ENCODE measurements at places on chromosomes 7 and 10.
A peak's percentile ranks its signal among the peaks of the same experiment; 100 is the strongest.

GRCh38 chr7:114590298-114590697, 175.7 kb downstream of the FOXP2 start:
- no peak for DNase-seq

- DNase-seq, result no peak
These were observed 1.5 kb upstream of the SEMA3A start for GRCh38 chr7:84196084-84196503.

DNA sequence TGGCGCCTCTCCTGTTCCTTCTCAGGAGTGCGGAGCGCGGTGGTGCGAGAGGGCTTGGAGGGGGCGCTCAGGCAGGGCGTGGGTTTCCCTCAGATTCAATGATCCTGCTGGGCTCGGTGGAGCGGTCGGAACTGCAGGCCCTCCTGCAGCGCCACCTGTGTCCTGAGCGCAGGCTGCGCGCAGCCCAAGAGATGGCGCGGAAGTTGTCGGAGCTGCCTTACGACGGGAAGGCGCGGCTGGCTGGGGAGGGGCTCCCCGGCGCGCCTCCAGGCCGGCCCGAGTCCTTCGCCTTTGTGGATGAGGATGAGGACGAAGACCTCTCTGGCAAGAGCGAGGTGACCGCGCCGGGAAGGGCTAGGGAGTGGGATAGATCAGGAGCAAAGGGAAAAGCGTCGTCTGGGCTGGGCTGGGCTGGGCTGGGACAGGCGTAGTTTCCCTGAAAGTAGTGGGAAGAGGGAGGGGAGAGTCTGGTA, 17.0 kb downstream of the FAM131B start:
- DNase-seq, result peak; percentile 52

DNA sequence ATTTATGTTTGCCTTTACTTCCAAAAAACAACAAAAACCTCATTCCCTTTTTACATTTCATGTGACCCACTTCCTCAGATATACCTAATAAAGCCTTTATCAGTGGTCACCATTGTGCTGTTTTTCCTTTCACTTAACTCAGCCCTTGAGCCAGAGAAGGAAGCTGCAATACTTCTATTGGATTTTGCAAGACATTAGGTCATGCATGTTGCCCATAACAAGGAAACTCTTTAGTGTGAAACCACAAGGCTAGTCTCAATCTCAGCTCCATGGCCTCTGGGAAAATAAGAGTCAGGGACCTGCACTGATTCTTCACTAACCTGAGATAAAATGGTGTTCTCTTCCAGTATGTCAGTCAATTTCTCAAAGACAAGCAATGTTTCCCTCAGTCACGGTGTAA, 27.8 kb downstream of the STEAP4 start:
- DNase-seq, result no peak

DNA sequence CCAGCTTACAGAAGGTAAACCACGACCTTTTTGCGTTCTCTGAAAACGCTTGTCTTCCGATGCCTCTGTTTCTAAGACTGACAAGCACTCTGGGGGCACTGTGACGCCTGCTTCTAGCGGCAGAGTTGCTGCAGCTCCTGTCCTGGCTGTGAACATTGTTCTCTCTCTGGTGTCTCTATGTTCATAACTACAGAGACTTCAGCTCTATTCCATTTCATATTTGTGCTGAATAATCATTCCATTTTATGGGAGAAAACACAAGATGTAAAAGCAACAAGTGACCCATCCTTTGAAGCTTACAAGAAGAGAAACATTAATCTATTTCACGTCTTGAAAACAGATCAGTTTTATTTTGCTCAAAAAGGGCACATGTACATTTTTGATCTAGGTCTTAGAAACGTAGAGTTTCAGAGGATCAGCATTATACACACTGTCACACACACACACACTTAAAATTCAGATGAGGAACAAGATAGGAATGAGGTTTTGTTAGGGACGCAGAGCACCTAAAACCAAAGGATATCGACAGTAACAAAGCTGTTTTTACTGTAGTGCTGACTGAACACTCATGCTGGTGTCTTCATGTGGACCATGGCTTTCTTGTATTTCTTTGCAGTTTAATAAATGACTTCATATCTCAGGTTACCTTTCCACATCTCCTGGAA, 3.0 kb downstream of the IKZF1 start:
- DNase-seq, result no peak

DNA sequence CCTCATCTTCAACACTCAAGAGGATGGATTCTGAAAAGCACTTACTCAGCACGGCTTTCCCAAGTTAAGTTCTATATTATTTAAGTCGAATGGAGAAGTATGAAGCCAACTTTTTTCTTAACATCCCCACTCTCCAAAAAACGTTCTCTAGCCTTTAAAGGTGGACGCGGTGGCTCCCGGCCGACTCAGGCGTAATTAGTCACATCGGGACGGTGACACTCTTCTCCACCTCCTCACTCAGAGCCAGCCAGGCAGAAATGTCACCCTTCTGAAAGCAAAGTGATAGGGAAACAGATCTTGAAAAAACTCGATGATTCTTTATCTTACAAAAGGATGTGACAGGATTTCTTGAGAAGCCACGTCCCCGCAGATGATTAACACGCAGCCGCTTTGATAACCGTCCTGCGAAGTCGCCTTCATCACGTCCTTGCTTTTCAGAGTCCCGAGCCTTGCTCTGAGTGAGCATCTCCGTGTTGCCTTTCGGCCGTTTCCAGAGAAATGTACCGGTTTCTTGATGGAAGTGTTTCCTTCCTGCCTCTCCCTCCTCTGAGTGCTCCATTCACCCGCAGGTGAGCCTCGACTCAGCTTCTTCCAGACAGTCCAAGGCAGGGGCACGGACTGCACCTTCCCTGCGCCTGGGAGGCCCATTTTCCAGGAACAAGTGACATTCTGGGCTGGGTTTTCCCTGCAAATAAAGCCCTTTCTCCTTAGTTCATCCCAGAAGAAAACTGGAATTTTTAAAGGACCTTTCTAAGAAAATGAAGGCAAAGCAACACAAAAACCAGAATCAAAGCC, 314.8 kb downstream of the DNAJB6 start:
- DNase-seq, result no peak

- DNase-seq, result no peak
These were observed 264.3 kb downstream of the SEMA3A start for GRCh38 chr7:83930262-83930661.

DNA sequence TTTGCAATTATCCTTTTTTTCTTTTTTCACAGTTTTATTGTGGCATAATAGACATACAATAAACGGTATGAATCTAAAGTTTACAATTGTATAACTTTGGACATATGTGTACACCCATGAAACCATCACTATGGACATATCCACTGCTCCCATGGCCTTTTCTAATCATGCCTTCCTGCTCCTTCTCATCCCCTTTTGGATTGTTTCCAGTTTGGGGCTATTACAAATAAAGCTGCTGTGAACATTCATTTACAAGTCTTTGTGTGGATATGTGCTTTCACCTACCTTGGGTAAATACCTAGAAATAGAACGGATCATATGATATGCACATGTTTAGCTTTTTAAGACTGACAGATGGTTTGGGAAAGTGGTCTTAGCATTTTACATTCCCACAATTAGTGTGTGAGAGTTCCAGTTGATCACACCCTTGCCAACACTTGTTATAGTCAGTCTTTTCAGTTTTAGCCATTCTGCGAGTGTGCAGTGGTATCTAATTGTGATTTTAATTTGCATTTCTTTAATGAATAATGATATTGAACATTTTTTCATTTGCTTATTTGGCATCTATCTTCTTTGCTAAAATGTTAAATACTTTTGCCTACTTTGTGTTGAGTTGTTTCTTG, 120.9 kb upstream of the KAT6B start:
- DNase-seq, result no peak

- DNase-seq, result no peak
These were observed 61.5 kb downstream of the CHN2 start for GRCh38 chr7:29255906-29256692.

DNA sequence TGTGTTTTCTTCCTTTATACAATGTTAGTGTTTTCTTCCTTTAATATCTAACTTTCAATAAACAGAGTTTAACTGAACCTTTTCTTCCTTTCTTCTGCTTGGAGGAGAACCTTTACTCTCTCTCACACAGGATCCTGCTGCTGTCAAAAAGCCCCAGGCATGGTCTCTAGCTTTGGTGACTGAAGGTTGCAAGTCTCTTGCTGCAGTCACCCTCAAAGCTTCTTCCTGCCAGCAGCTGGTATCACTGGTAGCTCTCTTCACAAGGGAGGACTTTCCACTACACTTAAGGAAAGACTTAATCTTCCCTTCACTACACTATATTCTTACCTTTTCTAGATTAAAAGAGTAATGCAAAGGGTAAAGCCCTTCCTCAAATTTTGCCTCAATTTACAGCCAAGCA, 153.4 kb downstream of the SGMS1 start:
- DNase-seq, result peak; percentile 41

DNA sequence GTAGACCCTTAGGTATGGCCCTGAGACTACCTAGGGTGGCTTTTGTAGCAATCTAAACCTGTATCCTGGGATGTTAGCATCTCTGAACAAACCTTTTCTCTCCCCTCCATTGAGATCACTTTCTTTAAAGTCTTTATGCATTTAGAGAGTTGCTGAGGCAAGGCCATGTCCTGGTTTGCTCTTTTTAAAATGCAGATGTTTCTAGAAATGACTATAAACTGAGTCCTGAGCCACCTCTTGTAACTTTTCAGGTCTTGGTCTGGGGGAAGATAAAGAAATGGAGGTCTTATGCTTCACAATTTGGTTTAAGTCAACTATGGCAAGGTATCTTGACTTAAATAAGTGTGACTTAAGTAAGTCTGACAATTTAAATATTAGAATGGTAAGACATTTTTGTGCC, 78.0 kb downstream of the AUTS2 start:
- no peak for DNase-seq

GRCh38 chr7:149495785-149496641, 1.6 kb downstream of the ZNF746 start:
- no peak for DNase-seq

All from T-helper 2 cell (primary cell).